ENCODE measurements at places on chromosomes 6 and 20.

GRCh38 chr6:145977881-145978280 lies 13.7 kb upstream of the SHPRH start:
- no peak for DNase-seq

GRCh38 chr6:20841806-20842205 lies 307.5 kb downstream of the CDKAL1 start:
- DNase-seq, result no peak

DNA sequence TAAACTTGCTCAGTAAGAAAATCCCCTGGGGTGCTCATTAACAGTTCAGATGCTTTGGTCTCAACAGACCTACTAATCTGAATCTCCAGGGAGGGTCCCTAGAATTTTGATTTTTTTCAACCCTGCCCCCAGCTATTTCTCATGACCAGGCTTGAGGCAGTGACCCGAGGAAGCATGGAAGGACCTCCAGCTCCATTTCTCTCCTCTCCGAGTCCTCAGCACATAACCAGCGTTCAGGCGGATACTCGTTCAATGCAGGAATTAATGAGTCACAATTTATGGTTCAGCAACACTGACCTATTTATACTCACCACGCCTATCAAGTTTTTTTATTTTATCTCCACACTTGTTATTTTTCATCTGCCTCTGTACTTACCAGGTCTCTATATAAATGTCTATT lies 369.2 kb upstream of the CDH4 start:
- DNase-seq, result no peak

GRCh38 chr20:51650685-51651134 lies 108.2 kb upstream of the NFATC2 start:
- no peak for DNase-seq

GRCh38 chr6:5078121-5078669 lies 6.9 kb upstream of the PPP1R3G start:
- no peak for DNase-seq

- no peak for DNase-seq
Observed at GRCh38 chr20:5172903-5173463, 46.2 kb downstream of the CDS2 start.

DNA sequence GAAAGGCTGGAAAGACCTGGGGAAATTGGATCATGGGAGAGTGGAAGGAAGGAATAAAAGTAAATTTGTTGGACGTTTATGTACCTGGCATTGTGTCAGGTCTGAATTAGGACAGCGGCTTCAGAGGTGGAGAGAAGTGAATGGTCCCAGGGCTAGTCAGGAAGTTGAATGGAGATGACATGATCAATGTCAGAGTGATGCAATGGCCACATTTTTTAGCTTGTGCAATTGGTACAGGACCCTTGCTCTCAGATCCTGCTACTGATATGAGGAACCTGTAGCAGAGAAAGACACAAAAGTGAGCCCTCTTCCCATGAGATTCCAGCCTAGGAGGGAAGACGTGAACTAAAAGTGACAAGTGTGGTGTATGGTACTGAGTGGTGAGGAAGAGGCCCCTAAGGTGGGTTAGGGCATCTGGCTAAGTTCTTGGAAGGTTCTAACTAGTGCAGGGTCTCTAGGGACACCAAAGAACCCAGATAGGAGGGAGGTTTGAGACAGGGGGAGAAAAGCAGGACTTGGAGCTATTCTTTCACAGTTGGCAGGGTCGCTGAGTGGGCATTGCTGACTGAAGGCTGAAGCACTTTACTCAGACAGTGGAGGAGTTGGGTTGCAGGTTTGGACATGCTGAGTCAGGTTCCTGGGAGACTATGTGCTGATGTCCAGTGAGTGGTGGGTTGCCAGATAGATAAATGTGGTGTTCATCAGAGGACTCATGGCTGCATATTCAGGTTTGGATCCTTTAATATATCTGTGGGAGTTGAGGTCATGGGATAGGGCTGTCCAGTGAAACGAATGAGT lies 266.1 kb upstream of the RNF24 start:
- DNase-seq, result no peak

- DNase-seq, result no peak
Observed at GRCh38 chr6:163672710-163673109, 258.2 kb downstream of the QKI start.

DNA sequence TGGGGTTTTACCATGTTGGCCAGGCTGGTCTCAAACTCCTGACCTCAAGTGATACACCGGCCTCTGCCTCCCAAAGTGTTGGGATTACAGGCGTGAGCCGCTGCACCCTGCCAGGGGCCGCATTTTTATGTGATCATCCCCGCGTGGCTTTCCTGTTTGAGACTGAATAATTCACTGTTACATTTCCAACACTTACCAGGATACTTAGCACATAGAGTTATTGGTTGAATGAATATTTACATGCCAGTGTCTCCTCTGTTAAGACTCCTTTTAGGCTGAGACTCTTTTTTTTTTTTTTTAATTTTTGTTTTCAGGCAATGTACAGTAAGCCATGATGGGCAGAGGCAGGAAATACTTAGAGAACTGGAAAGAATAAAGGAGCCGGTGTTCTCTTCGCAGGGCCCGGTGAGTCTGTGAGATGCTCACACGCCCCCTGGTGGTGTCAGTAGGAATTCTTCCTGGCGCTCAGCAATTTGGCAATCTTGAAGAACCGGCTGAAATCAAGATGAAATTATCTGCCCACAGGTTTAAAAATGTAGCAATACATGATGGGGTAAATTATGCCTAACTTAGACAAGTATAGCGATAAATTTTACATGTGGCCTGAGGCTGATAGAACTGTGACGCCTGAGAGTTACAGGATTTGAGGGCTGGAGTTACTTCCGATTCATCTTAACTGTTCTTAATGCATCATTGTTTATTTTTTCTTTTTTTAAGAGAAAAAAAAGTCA lies 7.6 kb upstream of the RNF114 start:
- peak; percentile 65 for DNase-seq

DNA sequence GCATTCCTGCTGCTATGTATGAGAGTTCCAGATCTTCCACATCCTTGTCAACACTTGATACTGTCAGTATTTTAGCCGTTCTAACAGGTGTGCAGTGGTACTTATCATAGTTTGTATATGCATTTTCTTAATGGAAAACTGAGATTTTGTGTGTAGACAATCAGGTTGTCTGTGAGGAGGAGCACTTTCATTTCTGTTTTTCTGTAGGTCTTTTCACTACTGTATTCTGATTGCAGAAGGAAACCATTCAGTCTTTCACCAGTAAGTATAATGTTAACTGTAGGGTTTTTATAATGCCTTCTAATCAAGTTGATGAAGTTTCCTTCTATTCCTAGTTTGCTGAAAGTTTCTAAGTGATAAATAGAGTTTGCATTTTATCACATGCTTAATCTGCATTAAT lies 107.5 kb downstream of the C6orf58 start:
- DNase-seq, result no peak

DNA sequence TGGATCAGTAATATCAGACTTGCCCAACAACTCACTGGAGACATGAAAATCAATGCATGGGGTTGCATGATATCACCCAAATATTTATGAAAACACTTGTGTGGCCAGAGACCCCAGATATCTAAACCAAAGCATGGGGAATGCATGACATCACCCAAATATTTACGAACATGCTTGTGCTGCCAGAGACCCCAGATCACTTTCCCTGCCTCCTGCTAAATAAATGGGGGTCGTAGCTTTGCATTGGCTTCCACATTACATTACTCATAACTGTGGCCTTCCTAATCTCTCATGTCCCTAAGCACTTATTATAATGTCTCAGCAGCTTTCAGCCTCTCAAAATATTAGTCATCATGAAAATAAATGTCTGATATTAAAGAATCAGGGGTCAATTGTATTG lies 838.0 kb upstream of the DEFB115 start:
- no peak for DNase-seq

GRCh38 chr20:15814911-15815310 lies 758.3 kb downstream of the KIF16B start:
- no peak for DNase-seq

GRCh38 chr6:39062014-39062740 lies 13.6 kb downstream of the GLP1R start:
- DNase-seq, result no peak

DNA sequence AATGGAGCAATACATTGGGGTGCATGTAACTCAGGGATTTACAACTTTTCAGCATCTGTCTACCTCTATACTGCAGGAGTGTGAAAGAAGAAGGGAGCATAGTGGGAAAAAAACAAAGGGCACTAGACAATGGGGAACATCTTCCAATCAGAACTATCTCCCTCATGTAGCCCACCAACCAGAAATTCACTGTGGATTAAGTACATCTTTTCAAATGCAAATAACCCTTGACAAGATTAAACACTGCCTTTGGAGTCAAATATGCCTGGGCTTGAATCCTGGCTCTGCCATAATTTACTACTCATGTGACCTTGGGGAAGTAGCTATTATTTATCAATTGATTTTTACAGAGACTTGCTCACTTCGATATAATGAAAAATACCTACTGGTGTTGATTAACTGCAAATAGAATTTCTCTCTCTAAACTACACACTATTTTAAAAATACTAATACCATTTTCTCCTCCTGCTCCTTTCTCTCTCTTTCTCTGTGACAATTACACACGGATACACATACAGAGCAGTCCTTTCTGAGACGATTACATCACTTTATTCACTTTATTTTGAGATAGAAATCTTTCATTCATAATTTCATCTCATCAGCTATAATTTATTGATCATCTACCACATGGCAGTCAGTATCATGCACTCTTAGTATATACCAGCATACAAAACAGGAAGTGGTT lies 783.7 kb downstream of the FRK start:
- no peak for DNase-seq

DNA sequence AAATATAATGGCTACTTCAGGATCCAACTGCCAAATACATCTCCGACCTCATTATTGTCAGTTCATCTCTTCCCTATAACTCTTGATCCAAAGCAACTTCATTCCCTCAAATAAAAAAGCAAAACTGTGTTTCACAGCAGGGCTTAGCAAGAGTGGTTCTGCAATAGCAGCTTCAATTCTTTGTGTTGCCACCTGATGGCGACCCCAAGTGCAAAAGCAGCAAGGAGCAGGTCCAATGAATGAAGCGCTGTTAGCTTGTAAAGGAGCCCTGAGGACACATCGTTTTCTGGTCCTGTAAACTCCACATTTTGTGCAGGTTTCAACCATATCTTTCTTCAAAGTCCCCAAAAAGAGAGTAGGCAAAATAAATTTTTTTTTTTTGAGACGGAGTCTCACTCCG lies 19.6 kb downstream of the RTN4IP1 start:
- DNase-seq, result no peak

- no peak for DNase-seq
Observed at GRCh38 chr6:160735523-160735922, 33.5 kb downstream of the PLG start.

GRCh38 chr6:80441131-80441530 lies 334.7 kb downstream of the BCKDHB start:
- DNase-seq, result no peak

- no peak for DNase-seq
Observed at GRCh38 chr20:22568872-22569344, 15.5 kb downstream of the FOXA2 start.

DNA sequence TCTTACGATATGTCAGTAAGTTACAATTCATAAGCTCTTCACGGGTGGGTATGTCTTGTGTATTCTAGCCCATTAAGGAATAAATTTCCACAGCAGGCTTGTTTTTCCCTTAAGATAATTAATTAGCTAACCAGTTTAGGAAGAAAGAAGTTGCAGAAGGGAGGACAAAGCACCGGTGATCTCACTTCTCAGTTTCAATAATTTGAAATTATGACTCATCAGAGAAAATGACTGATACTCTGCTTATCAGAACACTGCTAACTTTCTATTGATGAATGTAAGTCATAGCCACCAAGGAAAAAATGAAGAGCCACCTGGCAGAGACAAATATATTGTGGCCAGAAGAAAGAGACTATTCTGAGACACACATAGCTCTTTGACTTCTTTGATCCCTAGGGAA lies 35.0 kb upstream of the ENTPD6 start:
- DNase-seq, result no peak

- DNase-seq, result no peak
Observed at GRCh38 chr6:1334684-1335083, 22.8 kb downstream of the FOXQ1 start.

DNA sequence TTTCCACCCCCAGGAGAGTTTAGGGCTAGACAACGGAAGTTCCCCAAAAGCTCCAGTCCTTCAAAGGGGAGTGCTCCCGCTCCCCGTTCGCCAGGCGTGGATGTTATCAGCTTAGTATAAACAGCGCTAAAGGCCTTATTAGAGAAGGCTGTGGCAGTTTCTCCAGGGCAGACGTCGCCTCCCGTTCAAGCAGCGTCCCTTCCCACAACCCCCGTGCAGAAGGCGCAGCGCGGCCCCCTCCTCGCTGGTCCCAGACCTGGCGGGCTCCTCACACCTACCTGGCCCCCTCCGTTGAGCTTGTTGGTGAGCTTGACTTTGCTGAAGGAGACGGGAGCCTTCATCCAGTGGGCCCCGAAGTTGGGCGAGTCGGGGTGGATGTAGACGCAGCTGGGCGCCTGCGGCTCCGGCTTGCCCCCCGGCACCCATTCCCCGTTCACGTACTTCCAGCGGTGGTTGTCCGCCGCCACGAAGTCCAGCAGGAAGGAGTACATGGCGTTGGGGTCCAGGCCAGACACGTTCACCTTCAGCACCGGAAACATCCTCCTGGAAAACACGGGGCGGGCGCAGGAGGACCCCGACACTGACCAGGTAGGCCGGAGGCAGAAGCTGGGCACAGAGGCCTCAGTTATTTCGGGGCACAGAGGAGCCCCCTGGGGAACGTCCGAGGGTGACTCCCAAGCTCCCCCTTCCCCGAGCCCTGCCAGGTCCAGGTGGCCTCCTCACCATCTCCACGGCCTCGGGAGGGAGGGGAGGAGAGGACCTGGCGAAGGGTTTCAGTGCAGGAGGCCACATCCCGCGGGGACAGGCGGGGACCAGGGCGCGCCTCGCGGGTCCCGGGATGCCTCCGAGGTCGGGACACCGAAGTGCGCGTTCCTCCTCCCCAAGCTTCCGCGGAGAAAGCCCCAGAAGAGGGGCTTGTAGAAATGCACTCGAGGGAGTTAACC lies 1.1 kb downstream of the TBXT start:
- DNase-seq, result no peak

DNA sequence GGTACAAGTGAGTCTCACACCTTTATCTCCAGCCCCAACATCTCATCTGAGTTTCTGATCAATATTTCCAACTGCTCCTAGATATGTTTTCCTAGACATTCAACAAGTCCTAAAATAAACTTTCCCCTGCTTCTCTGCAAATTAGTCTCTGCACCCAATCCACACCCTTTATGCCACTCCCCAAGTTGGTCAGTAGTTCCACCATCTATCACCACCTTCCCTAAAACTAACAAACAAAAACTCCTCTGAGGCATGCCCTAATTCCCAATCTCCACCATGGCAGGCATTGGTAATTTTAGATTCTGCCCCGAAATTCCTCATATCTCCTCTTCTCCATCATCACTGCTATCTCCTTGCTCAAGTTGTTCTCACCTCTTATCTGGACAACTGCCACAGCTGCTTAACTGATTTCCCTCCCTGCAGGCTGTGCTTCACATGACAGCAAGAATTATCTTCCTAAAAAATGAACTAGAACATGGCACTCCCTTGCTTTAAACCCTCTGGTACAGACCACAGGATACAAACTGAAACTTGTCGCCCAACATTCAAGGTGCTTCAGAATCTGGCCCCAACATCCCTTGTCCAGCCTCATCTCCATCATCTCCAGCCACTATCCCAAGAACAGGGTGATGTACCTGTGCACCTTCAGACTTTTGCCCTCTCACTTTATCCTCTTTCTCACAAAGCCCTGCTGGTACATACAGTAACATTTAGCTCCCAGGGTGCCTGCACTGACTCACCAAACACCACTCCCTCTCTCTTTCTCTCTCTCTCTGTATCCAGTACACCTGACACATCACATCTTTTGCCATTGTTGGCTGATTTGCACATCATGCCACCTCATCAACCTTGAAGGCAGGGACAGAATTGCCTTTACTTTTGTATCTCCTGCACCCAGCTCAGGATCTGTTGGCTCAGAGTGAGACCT lies 55.5 kb downstream of the ZHX3 start:
- no peak for DNase-seq
